ENCODE measurements at places on chromosomes 13 and 19.
A peak's percentile ranks its signal among the peaks of the same experiment; 100 is the strongest.

DNA sequence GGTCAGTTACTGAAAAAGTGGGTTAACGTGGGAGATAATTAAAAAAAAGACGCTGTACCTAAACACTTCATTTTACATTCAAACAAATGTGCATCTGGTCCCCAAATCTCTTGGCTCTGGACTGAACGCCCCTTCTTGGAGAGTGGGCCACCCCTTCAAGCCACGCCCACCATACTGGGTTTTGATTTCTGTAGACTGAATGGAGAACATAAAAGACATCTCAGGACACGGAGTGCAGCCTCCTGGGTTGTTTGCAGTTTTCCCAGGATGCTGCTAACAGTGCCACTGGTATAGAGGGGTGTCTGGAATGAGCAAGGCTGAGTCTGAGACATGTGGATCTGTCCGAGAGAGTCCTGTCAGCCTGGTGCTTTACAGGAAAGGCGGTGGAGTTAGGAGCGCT lies 10.6 kb downstream of the TFDP1 start:
- DNase-seq = no peak

DNA sequence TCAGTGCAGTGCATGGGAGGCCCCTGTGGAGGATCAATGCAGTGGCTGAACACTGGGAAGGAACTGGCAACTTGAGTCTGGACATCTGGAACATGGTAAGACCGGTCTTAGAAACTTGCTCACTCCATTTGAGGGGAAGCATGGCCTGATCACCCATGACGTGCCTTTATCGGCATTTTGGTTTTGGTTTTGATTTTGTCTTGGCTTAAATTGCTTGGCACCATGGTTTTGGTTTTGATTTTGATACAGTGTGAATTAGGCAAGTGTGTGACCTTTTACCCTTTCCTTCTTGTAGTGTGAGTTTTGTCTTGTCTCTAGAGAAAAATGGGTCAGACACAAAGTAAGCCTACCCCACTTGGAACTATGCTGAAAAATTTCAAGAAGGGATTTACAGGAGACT lies 77.3 kb downstream of the ZNF486 start:
- no peak for DNase-seq

GRCh38 chr19:46674416-46675178 lies 13.6 kb upstream of the DACT3 start:
- DNase-seq = no peak

DNA sequence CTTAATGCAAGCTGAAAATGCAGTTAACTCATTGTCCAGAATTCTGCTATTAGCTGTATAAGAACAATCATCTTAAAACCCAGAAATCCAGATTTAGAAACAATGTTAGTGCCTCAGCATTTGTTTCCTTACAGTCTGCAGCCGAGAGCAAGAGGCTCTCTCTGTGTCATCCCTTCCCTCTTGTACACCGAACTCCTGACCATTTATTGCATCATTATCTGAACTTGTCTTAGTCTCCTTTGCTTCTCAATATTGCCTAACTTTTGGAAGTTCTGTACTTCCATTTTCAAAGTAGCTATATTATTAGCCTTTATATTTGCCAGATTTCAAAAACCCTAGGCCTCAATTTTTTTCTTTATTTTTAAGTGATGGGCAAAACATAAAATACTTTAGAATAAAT lies 27.1 kb downstream of the RNASEH2B start:
- peak; percentile 50 for DNase-seq

DNA sequence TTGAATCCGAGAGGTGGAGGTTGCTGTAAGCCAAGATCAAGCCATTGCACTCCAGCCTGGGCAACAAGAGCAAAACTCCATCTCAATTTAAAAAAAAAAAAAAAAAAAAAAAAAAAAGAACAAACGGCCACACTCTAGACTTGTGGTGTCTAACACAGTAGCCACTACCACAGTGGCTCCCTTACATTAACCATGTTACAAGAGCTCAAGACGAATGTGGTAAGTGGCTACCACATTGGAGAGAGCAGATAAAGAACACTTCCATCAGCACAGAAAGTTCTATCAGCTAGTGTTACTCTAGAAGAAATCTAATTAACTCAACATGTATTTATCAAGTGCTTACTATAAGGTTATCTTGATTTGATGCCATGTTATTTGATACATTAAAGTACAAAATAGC lies 11.5 kb downstream of the XPO4 start:
- no peak for DNase-seq

DNA sequence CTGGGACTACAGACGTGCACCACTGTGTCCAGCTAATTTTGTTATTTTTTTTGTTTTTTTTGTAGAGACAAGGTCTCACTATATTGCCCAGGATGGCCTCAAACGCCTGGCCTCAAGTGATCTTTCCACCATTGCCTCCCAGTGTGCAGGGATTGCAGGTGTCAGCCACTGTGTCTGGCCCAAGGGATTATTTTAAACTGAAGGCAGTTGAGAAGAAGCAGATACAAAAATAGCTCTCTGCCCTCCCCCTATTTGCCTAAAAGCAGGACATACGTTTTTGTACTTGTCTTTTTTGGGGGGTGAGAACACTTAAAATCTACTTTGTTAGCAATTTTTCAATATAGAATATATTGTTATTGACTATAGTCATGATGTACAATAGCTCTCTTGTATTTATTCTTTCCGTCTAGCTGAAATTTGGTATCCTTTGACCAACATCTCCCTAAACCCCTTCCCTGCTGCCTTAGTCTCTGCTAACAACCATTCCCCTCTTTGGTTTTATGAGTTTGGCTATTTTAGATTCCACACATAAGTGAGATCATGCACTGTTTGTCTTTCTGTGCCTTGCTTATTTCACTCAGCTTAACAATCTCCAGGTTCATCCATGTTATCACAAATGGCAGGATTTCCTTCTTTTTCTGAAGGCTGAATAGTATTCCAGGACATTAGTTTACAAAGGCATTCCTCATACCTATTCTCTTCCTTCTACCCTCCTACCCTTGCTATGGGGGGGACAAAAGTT lies 34.9 kb downstream of the ADGRE3 start:
- no peak for DNase-seq

- peak; percentile 87 for DNase-seq
Observed at GRCh38 chr13:78121459-78122348, 203.1 kb upstream of the EDNRB start.

- DNase-seq = no peak
Observed at GRCh38 chr19:13115936-13116281, 631 bp downstream of the TRMT1 start.

DNA sequence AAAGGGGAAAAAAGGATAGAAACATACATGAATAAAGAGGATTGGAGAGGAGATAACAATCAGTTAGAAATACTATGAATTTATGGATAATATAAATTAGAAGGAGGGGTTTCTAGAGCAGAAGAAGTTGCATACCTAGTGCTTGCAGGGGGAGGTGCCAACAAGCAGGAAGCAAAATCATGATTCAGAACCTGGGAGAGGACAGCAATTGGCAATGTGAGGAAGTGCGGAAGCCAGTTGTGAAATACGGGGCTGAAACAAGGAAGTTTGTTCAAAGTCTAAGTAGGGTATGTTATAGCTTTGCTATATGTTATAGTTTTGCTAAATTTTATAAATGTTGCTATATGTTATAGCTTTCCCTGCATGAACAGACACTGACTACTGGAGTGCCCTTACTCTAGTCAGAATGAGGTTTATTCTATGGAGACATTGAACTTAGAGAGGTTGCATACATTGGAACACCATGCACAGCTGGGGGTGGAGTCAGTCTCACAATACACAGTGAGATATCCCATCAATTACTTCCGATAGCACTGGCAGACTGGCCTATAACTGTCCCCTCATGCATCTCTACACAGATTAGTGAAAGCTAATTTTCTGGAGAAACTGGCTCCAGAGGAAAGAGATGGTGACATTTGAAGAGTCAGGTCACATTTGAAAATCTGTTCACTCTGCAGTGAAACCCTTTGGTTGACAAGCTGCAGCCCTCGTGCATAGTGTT lies 92.1 kb downstream of the GPC6 start:
- DNase-seq = peak; percentile 56

DNA sequence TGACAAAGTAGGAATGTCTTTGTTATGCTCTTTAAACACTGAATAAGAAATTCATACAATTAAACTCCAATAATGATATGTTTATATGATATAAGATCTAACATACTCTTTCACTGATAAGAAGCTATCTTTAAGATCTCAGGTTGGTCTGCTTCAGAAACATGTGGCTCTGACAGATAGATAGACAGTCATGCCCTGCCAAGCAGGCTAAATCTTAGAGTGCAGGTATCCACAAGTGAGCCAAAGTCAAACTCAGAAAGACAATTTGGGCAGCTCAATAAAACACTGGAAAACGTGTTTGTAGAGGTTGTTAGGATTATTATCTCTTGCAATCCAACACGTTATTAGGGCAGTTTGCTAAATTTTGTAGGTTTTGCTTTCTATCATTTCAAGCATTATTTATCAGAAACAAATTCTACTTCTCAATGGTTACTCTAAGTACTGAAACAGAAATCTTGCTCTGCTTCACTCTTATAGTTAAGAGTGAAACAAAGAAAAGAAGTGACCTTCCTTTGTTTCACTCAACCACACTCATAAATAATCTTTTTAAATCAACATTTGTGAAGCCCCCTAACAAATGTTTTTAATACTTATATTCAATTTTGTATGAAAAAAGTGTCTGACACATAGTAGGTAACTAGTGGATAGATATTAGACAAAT lies 1255.6 kb downstream of the DIAPH3 start:
- no peak for DNase-seq

GRCh38 chr13:32956595-32956933 lies 59.7 kb upstream of the KL start:
- no peak for DNase-seq

- DNase-seq = peak; percentile 7
Observed at GRCh38 chr19:7013678-7014077, 7.6 kb downstream of the MBD3L2B start.

DNA sequence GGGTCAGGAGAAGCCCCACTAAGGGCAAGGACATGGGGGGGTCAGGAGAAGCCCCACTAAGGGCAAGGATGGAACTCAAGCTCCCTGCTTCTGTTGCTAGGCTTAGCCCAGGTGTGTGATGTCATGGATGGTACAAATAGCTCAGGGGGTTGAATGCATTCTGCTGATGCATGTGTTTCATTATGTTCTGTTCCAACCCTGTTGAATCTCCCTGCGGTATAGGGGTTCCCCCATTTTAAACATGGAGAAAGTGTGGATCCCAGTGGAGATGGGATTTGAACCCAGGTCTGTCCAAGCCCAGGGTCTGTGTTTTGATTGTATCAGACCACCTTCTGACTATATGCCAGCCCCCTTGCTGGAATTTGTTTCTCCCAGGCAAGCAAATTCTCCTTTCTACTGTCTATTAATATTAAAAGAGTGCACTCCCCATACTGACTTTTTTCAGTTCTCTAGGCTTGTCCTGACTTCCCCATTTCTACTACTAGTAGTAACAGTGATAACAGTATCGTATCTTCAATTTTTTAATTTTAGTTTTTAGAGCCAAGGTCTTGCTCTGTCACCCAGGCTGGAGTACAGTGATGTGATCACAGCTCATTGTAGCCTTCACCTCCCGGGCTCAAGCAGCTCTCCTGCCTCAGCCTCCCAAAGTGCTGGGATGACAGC lies 6.7 kb downstream of the ZNF865 start:
- no peak for DNase-seq

DNA sequence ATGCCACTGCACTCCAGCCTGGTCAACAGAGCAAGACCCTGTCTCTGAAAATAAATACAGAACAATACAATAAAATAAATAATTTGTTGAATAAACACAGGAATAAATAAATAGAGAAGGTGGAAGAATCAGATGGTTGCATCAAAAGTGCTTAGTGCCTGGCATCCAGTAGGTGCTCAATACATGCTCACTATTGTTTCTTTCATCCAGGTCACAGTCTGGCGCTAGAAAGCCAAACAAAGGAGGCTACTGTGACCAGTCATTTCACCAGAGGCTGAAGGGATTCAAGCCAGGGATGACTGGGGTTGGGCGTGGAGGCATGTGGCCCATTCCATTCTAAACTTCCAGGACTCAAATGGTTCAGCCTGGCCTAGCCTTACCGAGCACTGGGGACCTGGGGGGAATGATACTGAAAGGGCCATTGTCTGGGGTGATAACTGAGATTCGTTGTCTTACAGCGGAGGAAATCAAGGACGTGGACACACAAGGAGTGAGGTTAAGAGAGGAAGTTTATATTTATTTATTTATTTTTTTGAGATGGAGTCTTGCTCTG lies 3.6 kb upstream of the NDUFB7 start:
- DNase-seq = no peak

DNA sequence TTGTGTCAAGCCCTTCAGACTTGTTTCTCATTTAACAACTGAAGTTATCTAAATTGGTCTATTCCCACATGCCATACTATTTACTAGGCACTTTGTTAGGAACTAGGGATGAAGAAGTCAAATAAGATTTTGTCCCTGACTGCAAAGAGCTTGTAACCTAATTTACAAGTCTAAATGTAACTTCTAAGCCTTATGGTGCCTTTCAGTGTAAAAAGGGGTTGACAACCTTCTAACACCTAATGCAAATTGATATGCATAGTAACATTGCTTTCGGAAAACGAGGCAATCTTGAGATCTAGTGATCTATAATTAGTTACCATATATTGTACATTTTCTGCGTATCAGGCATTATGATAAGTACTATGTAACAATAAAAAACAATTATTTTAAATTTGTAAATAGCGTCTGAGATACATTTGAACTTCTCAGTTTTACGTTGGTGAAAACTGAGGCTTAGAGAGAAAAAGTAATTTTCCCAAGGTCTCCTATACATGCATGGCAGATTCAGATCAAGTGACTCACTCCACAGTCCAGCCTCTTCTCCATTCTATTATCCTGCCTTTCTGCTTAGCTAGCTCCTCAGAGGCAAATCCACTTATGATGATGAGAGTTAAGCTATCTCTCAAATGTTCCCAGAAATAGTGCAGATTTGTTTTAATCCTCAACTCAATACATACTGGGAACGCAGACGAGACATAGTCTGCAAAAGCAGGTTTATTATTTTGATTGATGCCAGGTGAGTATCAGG lies 764.9 kb upstream of the SLITRK5 start:
- no peak for DNase-seq

DNA sequence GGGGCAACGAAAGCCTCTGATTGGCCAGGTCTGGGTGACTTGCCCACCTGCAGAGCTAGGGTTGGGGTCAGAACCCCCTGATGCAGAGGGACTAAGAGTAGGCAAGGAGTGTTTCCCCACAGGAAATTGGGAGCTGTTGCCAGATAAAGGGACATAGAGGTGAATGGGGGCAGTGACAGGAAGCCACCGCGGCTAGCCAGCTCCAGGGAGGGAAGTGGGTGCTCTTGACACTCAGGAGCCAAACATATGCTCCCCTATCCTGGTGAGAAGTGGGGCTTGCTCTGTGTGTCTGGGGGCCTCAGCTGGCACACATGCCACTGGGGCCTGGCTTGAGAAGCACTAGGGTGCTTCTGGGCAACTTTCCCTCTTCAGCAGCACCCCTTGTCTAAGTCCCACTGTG lies 26.0 kb downstream of the WDR88 start:
- DNase-seq = no peak

Measured in cardiac fibroblast (primary cell).